EL (cell line): ENCODE measurements at places on chromosomes 2 and 18.

GRCh38 chr2:166572937-166573336, 78.9 kb upstream of the SCN7A start:
- DNase-seq = no peak

- no peak for DNase-seq
These were observed 23.6 kb downstream of the OLA1 start for GRCh38 chr2:174224665-174225288.

- DNase-seq = peak; percentile 89
These were observed 274.7 kb upstream of the SIX2 start for GRCh38 chr2:45283764-45284620.

- no peak for DNase-seq
These were observed 9.1 kb downstream of the IDH1 start for GRCh38 chr2:208245746-208246145.

GRCh38 chr2:142843731-142844130, 33.7 kb upstream of the KYNU start:
- DNase-seq = no peak

GRCh38 chr18:60676815-60677214, 304.2 kb upstream of the MC4R start:
- no peak for DNase-seq

GRCh38 chr2:117523267-117523666, 291.2 kb upstream of the DDX18 start:
- DNase-seq = no peak

- no peak for DNase-seq
These were observed 126.8 kb upstream of the UNC80 start for GRCh38 chr2:209644842-209645241.

GRCh38 chr18:36441426-36442240, 144.1 kb downstream of the FHOD3 start:
- DNase-seq = peak; percentile 77

- no peak for DNase-seq
These were observed 1420.3 kb upstream of the PIK3C3 start for GRCh38 chr18:40534723-40535122.

- DNase-seq = no peak
These were observed 89.7 kb downstream of the NEB start for GRCh38 chr2:151644580-151644979.

- no peak for DNase-seq
These were observed 77.6 kb upstream of the BCL2L11 start for GRCh38 chr2:111042772-111043771.

DNA sequence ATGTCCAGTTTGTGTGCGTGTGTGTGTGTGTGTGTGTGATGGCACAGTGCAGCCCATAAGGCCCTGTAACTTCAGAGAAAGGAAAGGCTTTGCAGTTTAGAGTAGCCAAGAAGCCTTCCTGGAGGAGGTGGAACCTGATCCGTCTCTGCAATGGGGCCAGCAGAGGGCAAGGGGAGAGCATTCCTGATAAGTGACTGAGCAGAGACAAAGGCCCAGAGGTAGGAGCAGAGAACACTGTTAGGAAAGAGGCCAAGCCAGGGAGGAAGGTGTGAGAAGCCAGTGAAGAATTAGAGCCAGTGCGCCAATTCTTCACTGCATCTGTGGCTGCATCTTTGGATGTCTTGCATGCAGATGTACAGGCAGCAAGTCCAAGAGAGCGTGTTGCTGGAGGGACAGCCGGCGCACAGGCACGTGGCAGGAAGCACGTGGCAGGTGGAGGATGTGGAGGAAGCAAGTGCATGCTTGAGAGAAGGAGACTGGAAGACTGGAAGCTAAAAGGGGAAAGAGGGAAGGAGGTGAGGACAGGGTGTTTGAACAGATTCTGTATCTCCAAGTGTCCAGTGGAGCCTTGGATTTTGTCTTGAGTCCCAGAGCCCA, 196.3 kb downstream of the CTIF start:
- DNase-seq = peak; percentile 51

GRCh38 chr18:43093646-43094045, 21.8 kb downstream of the RIT2 start:
- DNase-seq = no peak

DNA sequence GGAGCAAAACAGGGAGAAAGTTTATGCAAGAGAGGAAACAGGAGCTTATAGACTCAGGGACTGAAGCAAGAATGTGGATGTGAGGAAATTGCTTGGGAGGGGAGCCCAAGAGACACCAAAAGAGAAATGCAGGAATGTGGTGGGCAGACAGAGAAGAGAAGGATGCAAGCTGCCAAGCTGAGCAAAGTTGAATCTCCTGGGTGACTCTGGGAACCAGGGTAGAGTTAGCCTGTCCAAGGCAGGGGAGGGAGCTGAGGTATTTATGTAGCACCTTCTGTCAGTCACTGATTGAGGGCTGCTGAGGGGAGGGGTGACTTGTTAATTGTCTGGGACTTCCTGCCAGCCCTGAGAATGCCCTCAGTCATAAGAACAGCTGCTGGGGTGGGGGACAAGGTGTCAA, 464.3 kb downstream of the NBAS start:
- no peak for DNase-seq

DNA sequence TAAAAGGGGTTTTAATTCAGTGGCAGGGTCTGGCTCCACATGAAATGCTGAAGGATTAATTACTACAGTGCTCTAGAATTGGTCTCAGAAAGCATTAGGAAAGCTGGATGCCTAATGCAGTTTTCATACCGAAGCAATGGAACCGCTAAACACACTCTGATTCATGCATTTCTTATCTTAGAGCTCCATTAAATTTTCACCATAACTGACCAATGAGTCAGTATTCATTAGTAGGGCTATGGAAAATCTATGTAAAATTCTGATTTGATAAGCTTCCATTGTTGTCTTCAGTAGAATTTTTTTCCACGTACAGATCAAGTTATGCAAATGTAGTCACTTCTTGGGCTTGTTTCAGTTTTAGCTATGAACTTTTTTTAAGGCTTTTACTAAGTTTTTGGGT, 359.9 kb downstream of the ARHGAP15 start:
- DNase-seq = peak; percentile 86

- no peak for DNase-seq
These were observed 61.3 kb downstream of the SPRED2 start for GRCh38 chr2:65371074-65371434.

GRCh38 chr2:172998547-172999272, 76.9 kb upstream of the MAP3K20 start:
- DNase-seq = no peak

DNA sequence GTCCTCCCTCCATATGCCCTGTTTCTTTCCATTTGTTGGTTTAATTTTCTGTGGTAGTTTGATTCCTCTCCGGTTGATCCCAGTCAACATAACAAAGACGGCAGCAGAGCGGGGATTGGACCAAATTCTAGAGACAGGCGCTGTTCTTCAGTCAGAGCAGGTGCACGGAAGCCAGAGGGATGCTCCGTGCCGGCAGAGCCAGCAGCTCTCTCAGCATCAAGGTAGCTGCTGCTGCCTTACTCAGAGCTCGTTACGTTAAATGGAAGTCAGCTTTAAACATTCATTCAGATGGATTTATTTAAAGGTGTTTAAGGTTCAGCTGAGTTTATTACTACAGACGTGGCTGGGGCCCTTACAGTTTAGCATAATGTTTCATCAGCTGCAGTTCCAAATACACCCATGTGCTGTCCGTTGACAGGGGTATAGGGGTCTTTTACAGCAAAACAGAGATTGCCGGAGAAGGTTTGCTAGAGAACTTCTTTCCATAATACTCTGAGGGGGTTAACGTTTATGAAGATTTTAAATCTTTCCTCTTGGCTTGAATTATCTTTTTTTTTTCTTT, 497.2 kb upstream of the PIK3C3 start:
- no peak for DNase-seq

DNA sequence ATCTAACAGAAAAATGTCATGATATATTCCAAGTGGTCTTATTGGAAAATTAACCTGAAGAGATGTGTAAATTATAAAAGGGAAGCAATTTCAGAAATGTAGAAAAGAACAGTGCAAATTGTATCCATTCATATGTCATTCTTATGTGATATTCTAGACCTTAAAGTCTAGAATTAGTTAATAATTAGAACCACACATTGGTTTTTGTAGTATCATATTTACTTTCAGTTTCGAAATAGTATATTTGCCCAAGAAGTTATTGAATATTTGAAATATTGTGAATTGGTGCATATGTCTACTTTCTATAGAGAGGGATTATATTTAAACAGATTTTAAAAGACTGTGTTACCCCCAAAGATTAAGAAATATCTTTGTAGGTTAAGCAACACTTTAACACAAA, 1348.6 kb upstream of the ACVR2A start:
- DNase-seq = no peak

GRCh38 chr2:43057742-43058725, 168.4 kb downstream of the ZFP36L2 start:
- DNase-seq = no peak

DNA sequence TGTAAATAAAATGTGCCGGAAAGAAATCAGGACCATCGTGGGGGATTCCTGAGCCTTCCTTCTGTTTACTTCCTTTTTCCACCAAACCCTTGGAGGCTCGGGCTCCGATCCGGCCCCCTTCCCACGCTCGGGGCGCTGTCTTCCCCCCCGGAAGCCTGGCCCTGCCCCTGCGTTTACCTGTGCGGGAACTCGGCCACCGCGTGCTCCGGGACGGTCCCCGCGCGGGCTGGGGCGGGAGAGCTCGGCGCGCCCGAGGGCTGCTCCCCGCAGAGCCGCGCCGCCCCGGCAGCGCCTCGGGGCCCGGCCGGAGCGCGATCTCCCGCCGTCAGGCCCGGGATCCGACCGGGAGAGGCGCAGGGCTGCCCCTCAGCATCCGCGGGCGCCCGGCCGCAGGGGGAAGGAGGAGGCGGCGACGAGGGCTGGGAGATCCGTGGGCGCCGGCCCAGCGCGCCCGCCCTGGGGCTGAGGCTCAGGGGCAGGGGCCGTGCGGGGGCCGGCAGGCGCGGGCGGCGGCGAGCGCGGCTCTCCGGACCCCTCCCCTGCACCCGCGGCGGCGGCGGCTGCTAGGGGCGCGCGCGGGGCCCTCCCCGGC, 435 bp downstream of the ADCY3 start:
- peak; percentile 18 for DNase-seq

DNA sequence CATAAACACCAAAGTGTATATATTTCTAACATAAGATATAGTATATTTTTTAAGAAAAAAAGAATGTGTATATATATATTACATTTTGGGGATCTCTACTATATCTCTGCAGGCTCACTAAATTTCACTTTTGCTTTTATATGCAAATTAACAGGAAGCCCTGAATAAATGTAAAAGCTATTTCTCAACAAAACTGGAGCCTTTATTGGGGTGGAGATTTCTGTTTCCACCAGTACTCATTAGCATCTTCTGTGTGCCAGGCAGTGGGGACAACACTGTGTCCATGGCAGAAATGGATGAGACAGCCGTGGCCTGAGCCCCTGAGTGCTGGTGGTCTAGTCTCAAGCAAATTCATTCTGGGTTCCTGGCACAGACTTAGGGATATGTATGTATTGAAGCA, 41.3 kb downstream of the C18orf63 start:
- no peak for DNase-seq

GRCh38 chr2:31012406-31012805, 125.8 kb downstream of the GALNT14 start:
- no peak for DNase-seq

- no peak for DNase-seq
These were observed 18.3 kb upstream of the TAF4B start for GRCh38 chr18:26207937-26208336.

GRCh38 chr2:173860566-173860965, 104.6 kb downstream of the SP3 start:
- no peak for DNase-seq

DNA sequence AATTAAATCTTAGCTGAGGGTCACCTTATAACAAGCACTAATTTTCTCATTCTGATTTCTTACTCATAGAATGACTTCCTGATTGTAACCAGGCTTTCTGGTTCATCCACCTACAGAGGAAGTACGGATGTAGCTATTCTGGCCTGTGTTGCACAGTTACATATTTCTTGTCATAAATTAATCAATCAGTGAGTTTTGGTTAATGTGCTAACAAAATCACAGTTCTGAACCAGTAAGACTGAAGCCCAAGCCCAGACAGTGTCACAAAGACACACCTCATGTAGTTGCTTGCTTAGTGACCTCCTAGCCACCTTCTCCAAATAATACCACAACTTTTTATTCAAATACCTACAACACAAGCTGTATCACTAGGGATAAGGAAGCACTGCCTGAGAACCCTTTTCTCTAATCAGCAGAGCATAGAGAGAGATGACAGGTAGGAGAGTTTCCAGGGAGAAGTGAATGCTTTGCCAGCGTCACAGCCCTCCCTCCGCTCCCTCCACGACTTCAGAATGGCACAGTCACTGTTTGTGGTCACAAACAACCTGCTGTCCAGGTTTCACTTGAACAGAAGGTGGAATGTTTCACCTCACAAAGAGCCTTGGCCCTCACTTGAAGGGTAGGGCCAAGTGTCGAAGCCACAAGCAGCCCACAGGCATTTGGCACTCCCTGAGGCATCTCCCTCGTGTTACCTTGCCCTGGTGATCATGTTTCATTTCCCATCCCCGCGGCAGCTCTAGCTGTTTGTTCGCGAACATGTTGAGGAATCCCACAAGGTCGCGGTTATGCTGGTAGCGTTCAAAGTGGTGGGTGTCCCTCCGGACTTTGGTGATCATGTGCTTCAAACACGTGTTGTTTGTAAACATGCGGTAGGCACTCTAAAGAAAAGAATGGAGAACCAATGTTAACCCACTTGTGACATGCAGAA, 120.8 kb upstream of the STK17B start:
- DNase-seq = no peak

DNA sequence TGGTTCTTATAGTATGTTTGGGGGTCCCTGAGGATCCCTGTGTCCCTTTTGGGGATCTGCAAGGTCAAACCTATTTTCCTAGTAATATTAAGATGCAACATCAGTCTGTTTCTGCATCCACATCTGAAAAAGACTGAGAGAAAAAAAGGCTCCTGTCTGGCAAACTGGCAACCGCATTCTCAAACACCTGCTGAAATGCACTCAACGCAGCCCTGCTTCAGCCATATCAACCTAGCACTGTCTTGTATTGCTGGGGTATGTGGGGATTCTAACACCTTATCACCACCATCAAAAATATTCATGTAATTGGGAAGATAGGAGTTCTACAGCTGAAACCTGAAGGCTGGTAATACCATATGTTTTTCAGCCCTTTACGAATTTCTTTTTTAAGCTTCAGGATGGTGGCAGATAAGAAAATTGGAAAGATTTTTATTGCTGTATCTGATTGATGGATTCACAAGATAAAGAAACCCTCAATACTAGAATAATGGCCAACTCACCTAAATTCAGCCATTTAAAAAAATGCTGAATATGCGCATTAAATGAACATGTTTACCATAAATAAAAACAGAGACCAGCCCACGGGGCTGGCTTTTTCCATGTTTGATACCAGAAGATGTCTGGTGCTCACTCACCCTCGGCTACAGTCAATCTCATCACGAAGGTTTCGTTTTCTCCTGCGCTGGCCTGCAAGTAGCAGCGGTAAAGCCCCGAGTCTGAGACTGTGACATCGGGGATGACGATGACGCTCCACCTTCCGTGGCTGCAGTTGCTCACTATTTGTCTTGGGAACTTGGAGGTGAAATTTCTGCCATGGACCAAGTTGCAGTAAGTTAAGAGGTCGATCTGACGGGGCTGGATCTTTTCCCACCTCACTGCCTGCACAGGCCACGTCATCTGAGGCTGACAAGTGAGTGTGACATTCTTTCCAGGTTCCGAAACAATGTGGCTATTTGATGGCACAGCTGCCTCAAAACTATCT, 52.3 kb downstream of the CD226 start:
- no peak for DNase-seq
